ENCODE measurements at places on chromosomes 6 and 20. TPM values are rescaled to one million over a fixed set of nuclear protein-coding genes. Genes with fewer than 3 reads are reported as not detected.

DNA sequence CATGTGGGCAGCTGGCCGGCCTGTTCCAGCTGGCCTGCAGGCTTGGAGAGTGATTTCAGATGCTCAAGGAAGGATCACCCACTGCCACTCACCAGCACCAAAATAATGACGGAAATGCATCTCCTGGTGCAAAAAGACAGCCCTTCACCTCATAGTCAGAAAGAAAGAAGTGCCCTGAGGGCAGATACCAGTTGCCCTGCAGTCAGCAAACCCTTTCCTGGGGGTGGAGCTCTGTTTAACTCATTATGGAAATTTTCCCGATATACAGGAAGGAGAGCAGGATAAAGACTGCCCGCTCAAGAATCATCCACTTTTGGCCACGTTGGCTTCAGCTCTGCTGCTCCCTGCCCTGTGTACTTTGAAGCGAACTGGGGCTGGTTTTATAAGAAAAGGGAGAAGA, 127.9 kb downstream of the GRM4 start:
- DNase-seq = no peak

DNA sequence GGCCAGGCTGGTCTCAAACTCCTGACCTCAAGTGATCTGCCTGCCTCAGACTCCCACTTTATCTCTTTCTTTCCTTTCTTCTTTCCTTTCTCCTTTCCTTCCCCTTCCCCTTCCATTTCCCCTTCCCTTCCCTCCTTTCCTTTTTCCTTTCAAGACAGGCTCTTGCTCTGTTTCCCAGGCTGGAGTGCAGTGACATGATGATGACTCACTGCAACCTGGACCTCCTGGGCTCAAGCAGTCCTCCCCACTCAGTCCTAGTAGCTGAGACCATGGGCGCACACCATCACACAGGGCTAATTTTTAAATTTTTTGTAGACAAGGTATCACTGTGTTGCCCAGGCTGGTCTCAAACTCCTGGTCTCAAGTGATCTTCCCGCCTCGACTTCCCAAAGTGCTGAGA, 377.6 kb upstream of the ZFP64 start:
- no peak for DNase-seq

Gene RAB32
- total RNA-seq = 61.2 TPM

DNA sequence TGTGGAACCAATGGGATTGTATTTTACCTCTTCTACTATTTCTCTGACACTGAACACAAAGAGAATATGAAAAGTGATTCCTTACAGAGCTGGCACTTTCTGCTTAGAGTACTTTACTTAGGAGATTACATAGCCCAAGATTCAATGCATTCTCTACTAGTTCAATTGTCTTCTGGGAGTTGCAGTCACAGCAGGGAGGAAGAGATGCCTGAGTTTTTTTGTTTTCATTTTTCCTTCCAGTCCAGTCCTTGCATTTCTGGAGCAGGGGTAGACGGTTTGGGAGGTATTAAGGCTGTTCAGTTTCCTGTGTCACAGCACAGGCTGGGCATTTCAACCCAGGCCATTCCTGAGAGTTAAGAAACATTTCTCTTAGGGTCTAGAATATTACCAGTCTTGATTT, 42.0 kb upstream of the SLC2A12 start:
- no peak for DNase-seq

- no peak for DNase-seq
Observed at GRCh38 chr6:3230900-3231246, 3.4 kb upstream of the TUBB2B start.

Gene NKAIN4
- not detected for total RNA-seq

Gene C20orf141
- not detected for total RNA-seq

DNA sequence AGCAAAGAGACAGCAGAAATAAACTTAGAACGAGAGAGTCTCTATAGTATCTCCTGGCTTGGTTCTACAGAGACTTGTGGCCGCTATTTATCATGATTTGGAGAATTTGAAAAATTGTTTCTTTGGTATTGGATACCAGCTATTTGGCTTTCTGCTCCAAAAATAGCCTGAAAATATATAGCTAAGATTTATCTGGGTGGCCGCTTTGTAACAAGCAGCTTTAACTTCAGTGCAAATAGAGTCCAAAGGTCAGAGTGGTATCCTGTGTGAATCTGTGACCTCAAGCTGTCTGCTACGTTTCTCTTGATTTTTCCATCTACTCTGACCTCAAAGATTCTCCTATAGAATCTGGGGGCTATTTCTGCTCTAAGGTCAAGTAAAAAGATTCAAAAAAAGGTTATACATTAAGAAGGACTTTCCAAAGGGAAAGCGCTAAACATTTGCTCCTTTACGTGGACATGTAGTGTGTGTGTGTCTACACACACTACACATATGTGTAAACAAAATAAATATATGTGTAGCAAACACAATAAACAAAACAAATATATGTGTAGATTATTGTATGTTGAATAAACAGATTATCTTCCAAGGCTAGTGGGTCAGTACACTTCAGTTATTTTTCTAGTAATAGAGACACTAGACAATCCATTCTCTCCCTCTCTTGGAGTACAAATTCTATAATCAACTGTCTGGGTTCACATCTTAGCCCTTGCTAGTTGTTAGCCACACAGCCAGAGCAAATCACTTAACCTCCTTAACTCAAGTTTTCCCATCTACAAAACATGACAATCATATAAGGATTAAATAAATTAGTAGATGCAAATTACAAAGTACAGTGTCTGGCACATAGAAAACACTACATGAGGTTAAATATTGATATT, 40.8 kb downstream of the CHD6 start:
- DNase-seq = no peak

GRCh38 chr6:63676412-63677114, 41.0 kb downstream of the PHF3 start:
- DNase-seq = no peak

Gene WFDC5
- not detected for total RNA-seq

DNA sequence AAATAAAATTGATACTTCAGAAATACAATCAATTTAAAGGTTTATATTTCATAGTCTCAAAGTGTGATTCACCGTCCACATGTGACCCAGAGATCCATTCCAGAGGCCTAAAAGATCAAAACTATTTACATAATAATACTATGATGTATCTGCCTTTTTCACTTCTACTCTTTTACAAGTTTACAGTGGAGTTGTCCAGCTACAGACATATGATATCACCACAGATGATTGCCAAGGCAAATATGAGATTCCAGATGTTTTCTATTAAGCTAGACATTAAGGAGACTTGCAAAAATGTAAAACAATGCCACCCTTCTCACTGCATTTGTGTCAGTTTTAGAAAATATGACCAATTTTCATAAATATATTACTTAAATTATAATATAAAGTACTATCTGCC, 443.7 kb downstream of the GJA1 start:
- no peak for DNase-seq

Gene LTB
- total RNA-seq = 1.4 TPM

DNA sequence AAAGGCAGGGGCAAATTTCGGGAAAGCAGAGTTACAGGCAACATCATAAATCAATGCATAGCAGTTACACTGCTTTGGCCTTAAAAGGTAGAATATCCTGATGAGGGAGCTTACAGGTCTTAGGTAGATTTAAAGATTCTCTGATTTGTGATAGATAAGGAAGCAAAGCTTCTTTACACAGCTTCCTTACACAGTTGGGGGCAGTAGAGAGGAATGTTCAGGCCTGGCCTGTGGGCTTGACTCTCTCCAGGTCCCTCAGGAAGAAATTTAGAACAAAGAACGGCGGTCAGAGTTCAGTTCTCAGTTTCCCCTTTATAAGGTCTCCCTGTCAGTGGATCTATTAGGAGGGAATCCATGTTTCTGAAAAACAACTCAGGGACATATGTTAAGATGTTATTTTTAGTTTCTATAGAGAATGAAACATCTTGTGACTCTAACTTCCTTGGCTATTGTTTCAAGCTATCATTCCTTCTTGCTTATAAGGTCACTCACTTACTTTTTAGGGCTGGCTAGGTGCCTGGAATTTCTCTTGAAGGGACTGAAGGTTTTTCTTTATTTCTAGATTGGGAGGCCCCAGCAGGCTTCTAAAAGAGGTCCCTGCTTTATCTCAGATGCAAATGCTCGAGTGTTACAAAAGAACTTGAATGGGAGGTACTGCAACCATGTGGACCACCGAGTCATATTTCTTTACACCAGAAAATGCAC, 11.8 kb downstream of the HLA-B start:
- no peak for DNase-seq

GRCh38 chr20:60888771-60889170, 363.3 kb upstream of the CDH4 start:
- DNase-seq = no peak

DNA sequence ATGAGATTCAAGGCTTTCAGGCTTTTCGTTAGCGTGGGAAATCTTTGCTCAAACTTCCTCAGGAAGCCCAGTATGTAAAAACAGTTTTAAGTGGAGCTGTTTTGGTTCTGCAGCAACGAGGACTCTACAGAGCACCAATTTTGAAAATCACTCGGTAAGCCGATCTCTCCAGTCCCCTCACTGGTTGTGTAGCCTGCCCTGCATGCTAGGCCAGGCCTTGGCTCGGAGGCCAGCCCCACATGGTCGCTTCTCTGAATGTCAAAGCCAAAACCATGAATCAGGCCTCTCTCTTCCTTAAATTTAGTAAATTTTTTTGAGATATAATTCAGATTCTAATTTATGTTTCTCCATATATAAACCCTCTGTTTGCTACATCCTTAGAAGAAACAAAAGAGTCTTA, 108.0 kb downstream of the CHD6 start:
- DNase-seq = no peak

Gene MLN
- not detected for total RNA-seq

GRCh38 chr6:52373151-52373690, 11.3 kb downstream of the PAQR8 start:
- no peak for DNase-seq

GRCh38 chr20:60203451-60203850, 245.2 kb downstream of the CDH26 start:
- no peak for DNase-seq

Data from aorta (tissue), 5 donors.